Stimulated activated CD4-positive, alpha-beta T cell treated with anti-CD3 and anti-CD28 coated beads, Interleukin-1b, Interleukin-23, amount 100 ng/mL, for 1 hour (primary cell): ENCODE measurements at places on chromosomes 5 and 9.

GRCh38 chr9:91333551-91333950 lies 28.2 kb downstream of the AUH start:
- no peak for DNase-seq

GRCh38 chr5:4097199-4097598 lies 501.6 kb downstream of the IRX1 start:
- DNase-seq = no peak

DNA sequence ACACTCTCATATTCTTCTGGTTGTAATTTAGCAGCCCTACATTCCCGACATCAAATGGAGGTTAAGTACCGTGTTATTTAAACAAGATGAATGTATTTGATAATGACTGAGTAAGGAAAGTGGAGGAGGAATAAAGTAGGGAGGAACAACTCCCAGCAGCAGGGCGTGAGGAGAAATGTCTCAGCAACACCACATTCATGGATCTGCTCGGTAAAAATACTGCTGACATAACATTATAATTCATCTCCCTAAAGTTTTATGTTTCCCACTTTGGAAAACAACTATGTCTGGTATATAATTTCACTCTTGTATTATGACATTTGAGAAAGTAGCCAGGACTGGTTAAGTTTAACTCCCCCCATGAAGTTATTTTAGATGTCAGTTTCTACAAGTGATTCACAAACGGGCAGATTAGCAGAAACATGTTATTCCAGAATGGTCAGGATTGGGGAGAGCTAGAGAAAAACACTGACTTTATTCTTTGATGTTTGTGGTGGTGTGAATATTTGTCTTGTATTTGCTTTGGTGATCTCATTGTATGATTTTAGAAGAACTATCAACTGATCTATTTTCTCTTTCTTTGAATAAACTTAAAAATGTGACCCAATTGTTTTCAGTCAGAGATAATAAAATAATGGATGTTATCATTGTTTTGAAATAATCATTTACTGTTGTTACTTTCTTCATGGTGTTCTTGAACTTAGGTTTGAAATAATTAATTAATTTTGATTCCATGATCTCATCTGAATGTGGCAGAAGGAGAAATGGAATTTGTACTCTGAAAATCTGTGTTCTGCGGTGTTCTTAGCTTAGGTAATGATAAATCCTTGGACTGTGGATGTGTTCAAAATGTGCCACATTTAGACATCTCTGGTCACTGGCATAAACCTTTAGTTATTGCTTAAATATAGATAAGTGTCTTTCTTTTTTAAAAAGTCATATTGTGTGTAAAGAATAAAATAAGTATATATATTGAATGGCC lies 303.6 kb upstream of the ZNF608 start:
- DNase-seq = no peak

DNA sequence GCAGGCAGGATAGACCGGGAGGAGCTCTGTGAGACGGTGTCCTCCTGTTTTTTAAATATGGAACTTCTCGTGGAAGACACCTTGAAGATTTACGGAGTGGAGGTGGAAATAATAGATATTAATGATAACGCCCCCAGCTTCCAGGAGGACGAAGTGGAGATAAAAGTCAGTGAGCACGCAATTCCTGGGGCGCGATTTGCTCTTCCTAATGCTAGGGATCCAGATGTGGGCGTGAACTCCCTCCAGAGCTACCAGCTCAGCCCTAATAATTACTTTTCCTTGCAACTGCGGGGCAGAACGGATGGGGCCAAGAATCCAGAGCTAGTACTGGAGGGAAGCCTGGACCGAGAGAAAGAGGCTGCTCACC lies 621 bp downstream of the PCDHGA11 start:
- DNase-seq = no peak

- DNase-seq = no peak
Observed at GRCh38 chr5:181120761-181121160, 10.2 kb downstream of the OR2V1 start.

DNA sequence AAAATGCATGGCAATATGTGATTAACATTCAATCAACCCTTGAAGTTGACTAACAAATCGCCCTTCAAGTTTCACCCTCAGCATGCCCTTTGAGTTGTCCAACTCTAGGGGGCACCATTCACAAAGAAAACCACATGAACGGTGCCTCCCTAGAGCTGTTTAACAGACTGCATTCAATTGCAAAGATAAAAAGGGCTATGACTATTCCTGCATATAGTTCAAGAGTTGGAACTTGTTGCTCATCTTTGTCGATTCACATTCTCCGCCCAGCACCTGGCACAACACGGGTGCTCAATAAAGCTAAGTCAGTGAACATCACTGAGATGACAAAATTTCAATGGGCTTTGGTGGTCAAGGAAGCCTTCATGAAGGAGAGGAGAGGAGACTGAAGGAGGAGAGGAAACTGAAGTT lies 69.6 kb upstream of the SLC30A5 start:
- DNase-seq = no peak

DNA sequence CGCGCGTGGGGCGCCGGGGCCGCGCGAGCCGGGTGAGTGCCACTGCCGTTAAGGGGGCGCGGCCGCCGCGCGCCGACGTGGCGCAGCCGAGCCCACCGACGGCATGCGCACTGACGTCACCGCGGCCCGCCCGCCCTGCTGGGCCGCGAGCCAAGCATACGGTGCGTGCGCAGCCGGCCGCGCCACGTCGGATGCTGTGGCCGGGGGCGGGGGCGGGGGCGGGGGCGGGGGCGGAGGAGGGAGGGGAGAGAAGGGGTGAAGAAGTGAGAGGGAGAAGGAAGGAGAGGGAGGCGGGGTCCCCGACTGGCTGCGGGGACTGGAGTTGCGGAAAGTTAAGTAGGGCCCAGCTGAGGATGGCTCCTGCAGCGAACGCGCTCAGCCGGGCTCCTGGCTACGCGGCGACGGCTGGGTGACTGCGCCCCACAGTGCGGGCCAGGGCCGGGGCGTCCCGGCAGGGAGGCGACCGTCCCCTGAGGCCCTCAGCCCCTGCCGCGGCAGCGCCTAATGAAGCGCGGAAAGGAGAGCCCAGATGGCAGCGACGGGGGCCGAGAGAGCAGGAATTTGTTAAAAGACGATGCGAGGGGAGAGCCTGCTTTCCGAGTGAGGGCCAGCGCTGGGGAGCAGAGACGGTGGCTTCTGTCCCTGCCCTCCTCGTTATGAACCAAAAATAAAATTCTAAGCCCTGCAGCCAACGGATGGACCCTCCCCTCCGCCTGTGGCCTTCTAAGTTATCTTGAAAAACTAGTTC lies at the start of gene DAP:
TSS of gene DAP (minus strand) at position 50 of the 748 bp plus-strand sequence. CDS start 166 bp downstream, outside the sequence.
- peak; percentile 81 for DNase-seq

DNA sequence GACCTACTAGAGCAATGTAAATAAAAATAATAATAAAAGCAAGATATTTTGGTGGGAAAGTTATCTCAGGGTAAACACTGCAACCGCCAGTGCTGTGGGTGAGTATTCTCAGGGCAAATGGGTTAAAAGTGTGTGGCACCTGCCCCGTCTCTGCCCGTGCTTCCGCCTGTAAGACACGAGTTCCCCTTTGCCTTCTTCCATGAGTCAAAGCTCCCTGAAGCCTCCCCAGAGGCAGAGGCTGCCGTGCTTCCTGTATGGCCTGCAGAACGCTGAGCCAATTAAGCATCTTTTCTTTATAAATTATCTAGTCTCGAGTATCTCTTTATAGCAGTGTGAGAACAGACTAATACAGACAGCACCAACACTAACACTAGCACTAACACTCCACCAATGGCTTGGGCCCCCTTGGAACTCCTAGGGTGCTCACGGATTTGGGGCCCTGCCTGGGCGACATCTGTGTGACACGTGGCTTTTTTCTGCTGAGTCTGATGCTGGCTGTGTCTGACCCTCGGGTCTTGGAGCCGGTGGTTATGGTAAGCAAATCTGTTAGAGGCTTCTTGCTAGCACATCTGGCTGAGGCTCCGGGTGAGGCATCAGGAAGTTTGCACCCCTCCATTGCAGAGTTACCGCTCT lies 10.6 kb downstream of the PLEKHG4B start:
- DNase-seq = no peak

- DNase-seq = no peak
Observed at GRCh38 chr5:29642601-29643000, 1550.9 kb upstream of the CDH6 start.

GRCh38 chr5:67257077-67257476 lies 60.5 kb upstream of the CD180 start:
- DNase-seq = no peak

GRCh38 chr9:120839146-120839545 lies 3.6 kb downstream of the PSMD5 start:
- DNase-seq = no peak

DNA sequence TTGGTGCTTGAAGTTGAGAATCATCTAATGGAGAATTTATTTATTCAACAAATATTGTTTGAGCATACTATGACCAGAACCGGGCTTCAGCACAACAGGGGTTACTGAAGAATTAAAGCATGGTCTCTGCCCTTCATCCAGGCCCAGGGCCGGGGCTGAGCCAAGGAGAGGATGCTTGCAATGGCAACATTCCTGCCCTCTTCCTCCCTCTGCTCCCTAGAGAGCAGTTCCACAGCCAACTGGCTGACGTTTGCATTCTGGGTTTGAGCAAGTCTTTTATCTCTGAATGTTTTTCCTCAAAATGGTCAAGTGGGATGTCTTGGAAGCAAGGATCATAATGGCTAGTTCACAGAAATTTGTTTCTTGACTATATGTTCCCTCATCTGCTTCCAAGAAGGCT lies 80.7 kb downstream of the GLDC start:
- no peak for DNase-seq

DNA sequence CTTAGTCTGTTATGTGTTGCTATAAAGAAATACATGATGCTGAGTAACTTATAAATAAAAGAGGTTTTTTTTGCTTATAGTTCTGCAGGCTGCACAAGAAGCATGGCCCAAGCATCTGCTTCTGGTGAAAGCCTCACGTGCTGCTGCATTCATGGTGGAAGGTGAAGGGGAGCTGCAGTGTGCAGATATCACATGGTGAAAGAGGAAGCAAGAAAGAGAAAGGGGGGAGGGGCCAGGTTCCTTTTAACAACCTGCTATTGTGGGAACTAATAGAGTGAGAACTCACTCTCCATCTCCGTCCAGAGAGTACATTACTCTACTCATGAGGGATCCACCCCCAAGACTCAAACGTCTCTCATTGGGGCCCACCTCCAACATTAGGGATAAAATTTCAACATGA lies 12.5 kb upstream of the PARP8 start:
- no peak for DNase-seq

- no peak for DNase-seq
Observed at GRCh38 chr5:109945097-109945678, 255.5 kb downstream of the MAN2A1 start.

DNA sequence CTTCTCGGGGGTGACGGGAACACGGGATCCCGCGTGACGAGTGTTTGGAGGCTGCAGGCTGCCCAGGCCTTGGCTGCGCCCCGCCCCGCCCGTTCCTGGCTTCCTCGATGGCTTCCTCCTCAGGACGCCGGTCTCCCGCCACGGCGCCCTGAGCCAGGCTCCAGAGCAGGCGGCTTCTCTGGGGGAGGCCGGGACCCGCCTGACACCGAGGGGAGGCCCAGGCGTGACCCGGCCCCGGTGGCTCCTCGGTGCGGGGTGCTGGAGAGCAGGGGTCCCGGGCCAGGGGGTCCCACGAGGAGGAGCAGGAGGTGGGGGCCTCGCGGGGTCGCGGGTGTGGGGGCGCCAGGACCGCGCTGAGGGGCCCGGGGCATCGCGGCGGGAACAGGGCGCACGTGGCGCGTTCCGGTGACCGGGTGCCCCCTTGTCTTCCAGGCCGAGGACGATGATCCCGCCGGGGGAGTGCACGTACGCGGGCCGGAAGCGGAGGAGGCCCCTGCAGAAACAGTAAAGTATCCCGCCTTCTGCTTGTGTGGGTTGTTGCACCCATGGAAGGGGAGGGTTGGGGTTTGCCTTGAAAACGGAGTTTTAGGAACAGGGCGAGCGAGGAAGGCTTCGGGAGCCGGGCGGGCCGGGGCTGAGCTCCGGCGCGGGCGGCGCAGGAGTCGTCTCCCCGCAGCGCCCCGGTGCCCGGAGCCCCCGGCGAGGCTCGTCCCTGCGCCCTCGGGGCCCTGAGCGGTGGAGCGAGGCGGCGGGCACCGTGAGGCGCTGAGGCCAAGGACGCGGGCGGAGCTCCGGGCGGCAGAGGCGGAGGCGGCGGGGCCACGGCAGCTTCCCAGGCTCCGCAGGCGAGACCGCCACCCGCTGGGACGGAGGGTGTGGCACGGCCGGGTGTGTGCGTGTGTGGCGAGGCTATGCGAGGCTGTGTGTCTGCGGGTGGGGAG lies 22.2 kb downstream of the AHRR start:
- DNase-seq = no peak

DNA sequence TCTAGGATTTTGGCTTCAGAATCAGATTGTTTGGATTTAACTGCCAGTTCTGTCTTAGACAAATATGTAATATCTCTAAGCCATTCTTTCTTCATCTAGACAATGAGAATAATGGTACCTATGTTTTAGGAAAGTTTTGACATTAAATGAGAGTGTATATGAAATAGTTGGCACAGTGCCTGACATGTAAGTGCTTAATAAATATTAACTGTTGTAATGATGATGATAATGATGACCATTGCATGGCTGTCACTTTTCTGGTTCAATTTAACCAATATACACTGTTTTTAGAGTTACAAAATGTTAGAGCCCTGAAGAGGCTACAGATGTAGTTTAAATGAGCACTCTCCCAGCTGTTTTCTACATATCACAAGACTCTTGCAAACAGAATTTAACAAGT lies 131.7 kb downstream of the RANBP17 start:
- DNase-seq = no peak

GRCh38 chr9:112870556-112870955 lies 20.1 kb downstream of the SLC46A2 start:
- DNase-seq = no peak

DNA sequence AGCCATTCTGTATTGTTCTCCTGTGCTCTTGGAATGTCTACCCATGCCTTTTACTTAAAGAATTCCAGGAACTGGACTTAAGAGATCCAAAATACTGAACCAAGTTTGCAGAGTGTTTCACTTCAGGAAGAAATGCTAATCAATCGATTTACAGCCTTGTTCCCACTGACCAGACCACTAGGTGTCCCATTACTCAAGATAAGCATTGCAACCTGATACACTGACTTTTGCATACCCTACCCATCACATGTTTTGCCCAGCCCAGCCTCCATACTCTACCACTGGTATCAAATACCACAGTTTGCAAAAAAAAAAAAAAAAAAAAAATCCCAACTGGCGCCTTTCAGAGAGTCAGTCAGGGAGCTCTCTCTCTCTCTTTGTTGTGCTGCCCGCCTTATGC lies 550.8 kb downstream of the CDH9 start:
- DNase-seq = no peak

DNA sequence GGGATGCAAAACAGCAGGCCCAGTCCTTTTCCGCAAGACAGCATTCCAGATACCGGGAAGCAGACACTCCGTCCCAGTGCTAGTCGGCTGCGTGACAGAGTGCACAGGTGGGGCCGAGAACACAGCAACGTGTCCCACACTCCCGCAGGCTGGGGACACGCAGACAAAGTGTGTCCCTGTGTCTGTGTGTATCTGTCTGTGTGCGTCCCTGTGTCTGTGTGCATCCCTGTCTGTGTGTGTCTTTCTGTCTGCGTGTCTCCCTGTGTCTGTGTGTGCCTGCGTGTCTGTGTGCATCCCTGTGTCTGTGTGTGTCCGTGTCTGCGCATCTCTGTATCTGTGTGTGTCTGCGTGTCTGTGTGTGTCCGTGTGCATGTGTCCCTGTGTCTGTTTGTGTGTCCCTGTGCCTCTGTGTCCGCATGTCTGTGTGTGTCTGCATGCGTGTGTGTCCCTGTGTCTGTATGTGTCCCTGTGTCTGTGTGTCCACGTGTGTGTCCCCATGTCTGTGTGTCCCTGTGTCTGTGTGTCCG lies 137.0 kb downstream of the MRPL36 start:
- DNase-seq = no peak
